ENCODE measurements at places on chromosomes 2 and 18.
A peak's percentile ranks its signal among the peaks of the same experiment; 100 is the strongest.

- no peak for DNase-seq
These were observed 106.4 kb upstream of the HNRNPA3 start for GRCh38 chr2:177106212-177106611.

- DNase-seq = no peak
These were observed 603.7 kb upstream of the GCFC2 start for GRCh38 chr2:76314271-76315020.

DNA sequence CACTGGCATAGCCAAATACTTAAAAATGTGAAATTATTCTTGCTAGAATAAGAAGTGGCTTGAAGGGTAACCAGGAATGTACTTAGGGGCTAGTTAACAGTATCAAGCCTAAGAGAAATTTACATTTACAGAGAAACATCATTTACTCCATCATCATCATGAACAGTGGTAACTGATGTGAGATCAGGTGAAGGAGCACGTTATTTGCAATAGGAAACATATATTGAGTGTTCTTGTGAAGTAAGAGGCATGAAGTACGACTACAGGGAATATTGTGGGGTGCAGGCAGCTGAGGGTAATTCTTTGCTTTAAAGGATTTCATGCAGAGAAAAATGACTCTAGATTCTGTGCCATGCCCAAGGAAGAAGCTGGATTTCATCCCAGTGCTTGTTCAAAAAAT is 220.8 kb downstream of the GALNT13 start:
- DNase-seq = no peak

DNA sequence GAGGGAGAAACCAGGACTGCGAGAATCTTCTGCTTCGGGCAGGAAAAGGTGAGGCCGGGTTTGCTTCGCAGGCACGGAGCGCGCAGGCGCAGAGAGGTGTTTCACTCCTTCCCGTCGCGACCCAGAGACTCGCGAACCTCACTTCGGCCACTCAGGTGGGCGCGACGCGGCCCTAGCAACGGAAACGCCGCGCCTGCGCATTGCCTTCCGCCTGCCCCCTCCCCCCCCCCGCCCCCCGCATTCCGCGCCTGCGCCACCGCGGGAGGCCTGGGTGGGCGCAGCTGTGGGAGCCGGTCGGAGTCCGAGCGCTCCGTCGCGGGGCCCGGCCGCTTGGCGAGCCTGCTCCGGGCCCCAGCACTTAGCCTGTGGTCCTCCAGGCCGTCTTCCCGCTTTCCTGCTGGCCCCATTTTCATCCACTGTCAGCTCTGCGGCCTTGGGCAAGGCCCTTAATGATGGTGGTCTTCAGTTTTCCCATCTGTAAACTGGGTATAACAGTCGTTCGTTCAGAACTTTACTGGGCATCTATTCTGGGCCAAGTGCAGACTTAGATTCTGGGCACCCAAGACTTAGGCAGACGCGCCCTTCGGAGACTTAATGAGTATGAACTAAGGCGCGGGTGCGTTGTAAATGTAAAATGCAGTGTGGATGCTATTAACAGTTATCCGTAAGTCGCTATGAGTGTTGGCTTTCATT is 62.1 kb upstream of the ACKR3 start:
- peak; percentile 35 for DNase-seq

GRCh38 chr18:47296462-47296861 is 45.0 kb upstream of the SKOR2 start:
- DNase-seq = no peak

- no peak for DNase-seq
These were observed 95.7 kb downstream of the ASXL3 start for GRCh38 chr18:33673689-33674088.

- DNase-seq = no peak
These were observed 189.1 kb downstream of the INHBB start for GRCh38 chr2:120535081-120535480.

DNA sequence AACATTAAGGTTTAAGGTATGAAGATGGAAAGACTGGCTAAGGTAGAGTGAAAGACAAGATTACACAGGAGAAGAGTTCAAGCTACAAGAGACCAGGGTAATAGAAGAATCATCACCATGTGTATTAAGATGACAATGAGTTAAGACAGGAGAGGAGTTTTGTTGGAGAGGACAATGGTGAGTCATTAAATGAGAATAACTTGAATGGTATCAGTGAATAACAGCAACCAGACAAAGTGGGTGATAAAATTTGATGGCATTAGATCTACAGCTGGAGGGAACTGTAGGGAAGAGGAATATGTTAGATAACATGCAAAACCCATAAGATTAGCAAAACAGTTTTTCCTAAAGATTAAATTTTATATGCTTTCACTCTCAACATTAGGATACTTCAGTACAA is 18.8 kb upstream of the ENOSF1 start:
- no peak for DNase-seq

DNA sequence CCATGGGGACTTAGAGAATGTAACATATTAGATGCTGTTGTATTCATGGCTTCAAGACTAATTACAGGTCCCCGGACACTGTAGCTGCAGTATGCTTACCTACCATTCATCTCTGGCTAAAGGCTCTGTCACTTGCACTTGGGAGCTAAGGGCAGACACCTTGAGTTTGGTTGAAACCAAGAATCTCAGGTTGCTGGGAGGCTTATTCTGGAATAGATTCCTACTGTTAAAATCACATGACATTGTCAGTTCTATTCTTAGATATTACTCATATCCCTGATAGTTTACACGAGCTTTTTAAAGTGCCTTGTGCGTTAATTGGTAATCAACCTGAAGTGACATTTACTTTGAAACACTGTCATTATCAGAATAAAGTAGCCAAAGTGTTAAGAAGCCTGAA is 73.0 kb upstream of the EPB41L5 start:
- no peak for DNase-seq

GRCh38 chr2:17911491-17912260 is 33.2 kb downstream of the KCNS3 start:
- no peak for DNase-seq

DNA sequence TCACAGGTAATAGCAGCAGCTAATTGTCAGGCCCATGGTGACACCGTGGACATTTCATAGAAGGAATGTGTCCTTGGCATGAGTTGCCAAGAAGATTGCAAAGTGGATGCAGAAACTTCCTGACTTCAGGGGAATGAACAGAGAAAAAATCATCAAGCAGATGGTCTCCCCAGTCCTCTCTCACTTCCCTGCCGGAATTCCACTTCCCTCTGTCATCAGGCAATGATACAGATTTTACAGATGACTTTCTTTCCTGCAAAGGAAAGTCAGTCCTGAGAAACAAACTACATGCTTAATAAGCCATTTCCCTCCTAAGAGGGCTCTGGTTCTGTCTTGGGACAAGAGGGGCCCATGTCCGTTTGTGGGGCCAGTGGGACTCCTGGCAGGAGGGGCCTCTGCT is 45.7 kb downstream of the KCNF1 start:
- DNase-seq = no peak

DNA sequence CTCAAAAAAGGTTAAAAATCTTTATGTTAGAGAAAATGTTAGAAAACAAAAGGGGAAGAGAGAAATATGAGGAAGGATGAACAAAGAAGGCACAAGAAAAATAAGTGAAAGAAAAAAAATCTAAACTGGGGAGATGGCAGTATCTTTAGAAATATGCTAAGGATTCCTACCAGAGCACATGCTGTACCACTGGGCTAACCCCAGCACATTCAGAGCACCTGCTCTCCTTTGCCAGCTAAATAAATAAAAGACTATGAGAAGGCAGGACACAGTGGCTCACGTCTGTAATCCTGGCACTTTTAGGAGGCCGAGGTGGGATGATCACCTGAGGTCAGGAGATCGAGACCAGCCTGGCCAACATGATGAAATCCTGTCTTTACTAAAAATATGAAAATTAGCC is 92.2 kb upstream of the CDKL4 start:
- no peak for DNase-seq

DNA sequence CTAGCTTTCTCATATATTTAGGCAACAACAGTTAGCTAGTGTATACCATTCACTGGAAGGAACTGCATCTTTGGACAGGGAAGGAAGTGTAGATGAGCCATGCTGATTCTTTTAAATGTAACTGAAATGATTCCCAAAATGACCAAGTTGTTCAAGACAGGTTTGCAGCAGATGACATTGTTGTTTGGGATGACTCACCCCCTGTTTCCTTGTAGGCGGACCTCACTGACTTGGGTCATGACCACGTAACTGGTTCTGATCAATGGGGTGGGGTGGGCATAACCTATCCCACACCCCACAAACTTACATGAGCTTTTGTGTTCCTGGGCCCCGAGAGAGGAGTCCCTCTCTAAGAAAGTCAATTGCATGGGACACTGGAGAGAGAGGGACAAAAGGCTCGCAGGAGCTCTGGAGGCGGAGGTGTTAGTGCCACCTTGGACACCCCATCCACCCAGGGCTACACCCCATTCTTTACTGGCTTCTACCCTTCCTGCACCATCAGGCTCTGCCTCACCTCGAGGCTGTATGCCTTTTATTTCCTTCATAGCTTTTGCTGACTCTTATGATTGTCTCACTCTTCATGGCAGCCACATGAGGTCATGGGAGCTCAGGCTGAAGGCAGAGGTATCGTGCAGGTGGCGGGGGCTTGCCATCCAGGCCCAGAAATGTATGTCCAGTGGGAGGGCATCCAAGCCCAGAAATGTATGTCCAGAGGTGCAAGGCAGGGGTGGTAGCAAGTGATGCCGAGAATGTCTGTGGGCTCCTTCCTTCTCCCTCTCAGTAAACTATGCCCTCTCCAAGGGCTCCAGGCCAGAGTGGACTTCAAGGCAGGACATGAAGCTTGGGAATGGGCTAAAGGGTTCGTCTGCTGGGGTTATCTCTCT is 108.0 kb downstream of the TWIST2 start:
- DNase-seq = no peak

GRCh38 chr2:171924170-171924942 is 2.1 kb downstream of the HAT1 start:
- no peak for DNase-seq

GRCh38 chr18:55090564-55091188 is 131.4 kb upstream of the CCDC68 start:
- DNase-seq = no peak

GRCh38 chr2:188526701-188527100 is 235.0 kb downstream of the GULP1 start:
- DNase-seq = no peak

DNA sequence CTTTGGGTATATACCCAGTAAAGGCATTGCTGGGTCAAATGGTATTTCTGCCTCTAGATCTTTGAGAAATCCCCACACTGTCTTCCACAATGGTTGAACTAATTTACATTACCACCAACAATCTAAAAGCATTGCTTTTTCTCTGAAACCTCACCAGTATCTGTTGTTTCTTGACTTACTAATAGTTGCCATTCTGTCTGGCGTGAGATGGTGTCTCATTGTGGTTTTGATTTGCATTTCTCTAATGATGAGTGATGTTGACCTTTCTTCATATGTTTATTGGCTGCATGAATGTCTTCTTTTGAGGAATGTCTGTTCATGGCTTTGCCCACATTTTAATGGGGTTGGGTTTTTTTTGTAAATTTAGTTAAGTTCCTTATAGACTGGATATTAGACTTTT is 382.6 kb upstream of the ZNF804A start:
- DNase-seq = no peak

DNA sequence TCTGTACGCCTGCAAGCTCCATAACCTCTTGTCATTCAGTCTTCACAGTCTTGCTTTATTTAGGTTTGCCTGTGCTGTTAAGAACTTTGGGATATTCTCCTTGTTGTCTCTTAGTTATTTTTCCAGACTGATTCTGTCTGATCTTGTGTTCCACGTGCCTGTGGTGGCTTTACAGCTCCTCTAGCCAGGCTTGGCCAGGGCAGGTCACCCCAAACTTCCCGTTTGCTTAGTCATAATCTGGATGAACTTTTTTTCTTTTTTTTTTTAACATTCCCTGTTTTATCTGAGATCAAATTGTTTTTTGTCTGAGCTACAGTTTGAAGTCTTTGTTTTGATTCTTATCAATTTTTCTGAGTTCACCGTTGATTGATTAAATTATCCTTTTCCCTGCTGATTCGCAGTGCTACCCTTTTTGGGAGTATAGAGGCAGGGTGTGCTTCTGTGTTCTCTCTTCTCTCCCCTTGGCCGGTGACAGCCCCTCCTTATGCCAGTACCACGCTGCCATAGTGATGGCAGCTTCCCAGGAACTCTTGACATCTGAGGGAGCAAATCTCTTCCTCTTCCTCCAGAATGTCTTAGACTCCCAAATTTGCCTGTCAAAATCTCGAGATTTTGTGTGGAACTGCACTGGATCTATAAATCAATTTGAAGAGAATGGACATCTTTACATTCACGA is 2.5 kb downstream of the SP100 start:
- DNase-seq = no peak

DNA sequence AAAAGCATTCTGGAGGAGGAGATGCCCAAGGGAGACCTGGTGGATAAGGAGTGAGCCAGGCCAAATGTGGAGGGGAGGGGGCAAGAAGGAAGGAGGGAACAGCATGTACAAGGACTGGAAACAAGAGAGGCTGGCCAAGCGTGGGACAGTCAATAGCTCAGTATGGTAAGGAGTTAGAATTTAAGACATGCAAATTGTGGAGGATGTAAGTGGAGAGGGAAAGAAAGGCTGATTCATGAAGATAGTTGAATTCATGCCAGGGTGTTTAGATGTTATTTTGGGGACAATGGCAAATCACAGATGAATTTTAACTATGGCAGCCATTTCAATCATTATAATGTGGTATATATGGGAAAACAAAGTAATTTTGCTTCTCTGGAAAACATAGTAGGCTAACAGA is 462.3 kb downstream of the MEIS1 start:
- no peak for DNase-seq

DNA sequence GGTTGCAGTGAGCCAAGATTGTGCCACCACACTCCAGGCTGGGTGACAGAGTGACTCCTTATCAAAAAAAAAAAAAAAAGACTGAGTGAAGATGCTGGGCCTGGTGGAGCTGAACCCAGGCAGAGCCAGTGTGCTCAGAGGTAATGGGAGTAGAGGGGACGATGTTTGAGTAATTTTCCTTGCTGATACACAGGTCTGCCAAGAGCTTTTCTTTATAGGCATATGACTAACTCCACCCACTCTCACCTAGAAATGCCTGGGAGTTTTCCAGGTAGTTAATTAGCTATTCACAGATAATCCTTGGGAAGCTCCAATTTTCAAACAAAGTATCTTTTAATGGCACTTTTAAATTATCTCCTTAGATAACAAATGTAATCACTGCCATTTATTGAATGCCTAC is 33.4 kb upstream of the ACSL3 start:
- DNase-seq = no peak

DNA sequence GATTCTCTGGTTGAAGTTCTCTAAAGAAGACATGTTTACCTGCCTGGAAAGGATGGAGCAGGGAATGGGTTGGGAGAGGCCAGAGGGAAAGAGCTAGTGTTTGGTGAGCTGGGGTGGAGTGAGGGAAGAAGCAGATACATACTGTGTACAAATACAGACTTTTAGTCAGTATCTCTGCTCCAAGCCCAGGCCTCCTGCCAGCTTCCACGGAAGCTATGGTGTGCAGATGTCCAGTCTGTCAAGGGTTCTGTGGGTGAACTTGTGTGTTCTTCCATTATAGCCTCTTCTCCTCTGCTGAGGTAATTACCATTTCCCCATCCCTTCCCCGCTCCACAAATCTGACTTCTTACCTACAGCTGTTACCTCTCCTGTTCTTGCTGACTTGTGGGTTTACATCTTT is 208.6 kb downstream of the HRH4 start:
- no peak for DNase-seq

GRCh38 chr18:31356025-31356424 is 20.6 kb upstream of the DSG4 start:
- DNase-seq = no peak

GRCh38 chr2:109726379-109727270 is 67.5 kb upstream of the RGPD5 start:
- DNase-seq = no peak
